Colonic mucosa (tissue), 4 donors: ENCODE measurements at places on chromosomes 12 and 14.

DNA sequence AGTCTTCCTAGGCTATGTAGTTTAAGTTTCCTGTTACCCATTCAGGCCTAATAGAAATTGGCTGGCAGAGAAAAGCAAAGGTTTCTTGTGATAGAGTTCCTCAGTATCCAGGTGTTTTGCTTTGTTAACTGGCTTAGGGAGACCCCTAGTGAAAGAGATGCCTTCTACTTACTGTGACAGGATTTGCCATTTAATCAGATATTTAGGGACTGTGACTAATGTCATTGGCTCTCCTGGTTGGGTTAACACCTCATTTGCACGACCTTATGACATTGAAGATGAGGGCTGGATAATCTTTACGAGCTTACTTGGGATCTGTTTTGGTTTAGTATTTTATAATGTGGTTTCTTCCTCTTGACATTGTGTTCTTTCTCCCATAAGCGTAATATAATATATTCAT, 5.8 kb downstream of the MON2 start:
- no peaks in the 10 kb centered on the region for H3K27me3 ChIP-seq
- no peaks in the 10 kb centered on the region for H3K36me3 ChIP-seq
- no peak overlapping the region for H3K27ac ChIP-seq
- peaks cover 13% of the 10 kb centered on the region for H3K4me1 ChIP-seq
- no peak overlapping the region for H3K4me3 ChIP-seq

DNA sequence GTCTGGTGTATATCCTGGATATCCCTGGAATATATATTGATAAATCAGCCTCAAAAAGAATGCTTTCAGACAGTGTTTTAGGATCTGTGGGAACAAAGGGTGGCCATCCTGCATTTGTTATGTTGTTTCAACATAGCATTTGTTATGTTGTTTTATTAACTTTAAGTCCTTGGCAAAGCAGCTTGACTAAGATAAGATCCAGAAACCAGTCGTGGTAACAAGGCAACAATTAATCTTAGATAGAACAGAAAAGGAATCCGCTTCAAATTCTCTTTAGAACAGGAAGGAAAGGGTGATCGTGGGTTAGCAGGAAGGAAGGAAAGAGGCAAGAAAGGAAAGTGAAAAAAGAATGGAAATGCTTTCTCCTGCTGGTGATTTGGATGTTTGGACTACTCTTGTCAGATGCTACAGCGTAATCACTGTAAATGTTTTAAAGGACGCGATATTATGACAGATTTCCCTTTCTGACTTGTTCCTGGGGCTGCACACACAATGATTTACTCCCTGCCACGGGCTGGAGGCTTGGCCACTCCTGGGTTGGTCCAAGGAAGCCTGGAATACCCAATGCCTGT, 443.3 kb downstream of the DPF3 start:
- no peak overlapping the region for H3K27ac ChIP-seq
- H3K27me3 ChIP-seq, result no peaks in the 10 kb centered on the region
- H3K4me3 ChIP-seq, result no peak overlapping the region
- DNase-seq, result no peak
- H3K4me1 ChIP-seq, result no peaks in the 10 kb centered on the region

- no peaks in the 10 kb centered on the region for H3K27me3 ChIP-seq
Measured at GRCh38 chr14:104702673-104703072, 13.3 kb downstream of the INF2 start.

- DNase-seq, result peak; percentile 58
- H3K4me3 ChIP-seq, result no peak overlapping the region
- no peaks in the 10 kb centered on the region for H3K36me3 ChIP-seq
- peaks cover 13% of the 10 kb centered on the region for H3K4me1 ChIP-seq
- peak overlapping the region; percentile 26 for H3K27ac ChIP-seq
Measured at GRCh38 chr14:34038358-34039057, 87.6 kb upstream of the EGLN3 start.

DNA sequence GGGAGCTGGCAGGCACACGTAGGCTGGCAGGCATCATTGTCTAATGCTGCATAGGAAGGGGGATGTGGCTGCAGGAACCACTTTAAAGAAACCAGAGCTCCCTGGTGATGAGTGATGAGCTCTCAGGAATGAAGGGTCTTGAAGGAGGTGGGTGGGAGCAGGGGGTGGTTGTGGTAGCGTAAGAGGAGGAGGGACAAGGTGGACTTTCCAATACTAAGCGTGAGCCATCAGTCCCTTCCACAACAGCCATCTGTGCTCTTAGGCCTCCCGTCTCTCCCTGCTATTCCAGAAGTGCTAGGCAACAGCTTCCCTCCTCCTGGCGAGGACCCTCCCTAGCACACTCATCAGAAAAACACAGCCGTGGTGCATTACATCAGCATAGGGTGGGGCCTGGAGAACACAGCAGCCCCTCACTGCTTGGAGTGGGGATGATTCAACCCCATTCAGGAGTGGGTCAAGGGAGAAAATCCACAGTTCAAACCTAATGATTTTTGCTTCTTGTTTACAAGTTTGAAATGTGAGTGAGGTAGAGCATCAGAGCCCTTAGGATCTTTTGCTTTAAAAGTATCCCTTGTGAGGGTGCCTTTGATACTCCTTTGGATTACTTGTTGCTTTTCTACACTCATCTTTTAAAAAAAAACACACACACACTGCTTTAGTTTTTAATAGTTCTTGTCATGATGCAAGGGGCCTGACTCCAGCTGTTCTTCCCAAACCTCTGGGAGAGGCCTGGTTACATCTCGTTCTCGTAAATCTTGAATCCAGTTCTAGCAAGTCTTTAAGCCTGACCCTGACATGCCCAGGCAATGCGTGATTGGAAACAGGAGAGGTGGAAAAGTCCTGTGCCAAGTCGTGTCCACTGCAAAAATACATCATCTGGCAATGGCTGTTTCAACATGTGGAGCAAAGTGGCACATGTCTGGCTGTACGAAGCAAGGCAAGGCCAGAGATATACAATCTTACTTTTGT, 356.4 kb upstream of the DDHD1 start:
- no peaks in the 10 kb centered on the region for H3K4me1 ChIP-seq
- H3K36me3 ChIP-seq, result no peaks in the 10 kb centered on the region
- H3K27ac ChIP-seq, result peak overlapping the region; percentile 11
- DNase-seq, result peak; percentile 44

DNA sequence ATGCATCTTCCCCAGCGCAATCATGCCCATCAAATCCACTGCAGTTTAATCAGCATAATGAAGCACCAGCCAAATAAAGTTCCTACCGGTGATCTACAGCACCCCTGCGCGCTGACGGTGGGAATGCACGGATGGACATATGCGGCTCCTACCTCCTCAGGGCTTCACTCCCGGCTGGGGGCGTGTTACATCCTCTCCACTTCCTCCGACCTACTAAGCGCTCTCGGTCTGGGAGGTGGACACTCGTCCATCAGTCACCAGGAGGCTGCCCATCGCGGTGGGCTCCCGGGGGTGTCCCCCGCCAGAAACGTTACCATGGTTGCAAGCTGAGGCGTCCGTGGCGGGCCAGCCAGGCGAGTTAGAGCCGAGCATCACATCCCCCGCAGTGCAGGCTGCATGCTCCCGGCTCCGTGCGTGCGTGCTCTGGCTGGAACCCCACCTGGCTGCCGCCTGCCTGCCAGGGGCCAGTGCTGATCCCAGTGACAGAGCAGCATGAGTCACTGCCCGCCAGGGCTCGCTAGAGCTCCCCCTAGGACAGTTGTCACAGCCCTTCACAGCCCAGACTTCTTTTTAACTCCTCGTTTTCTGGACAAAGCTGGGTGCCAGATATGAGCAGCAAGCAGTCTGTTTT, 73.0 kb downstream of the CIT start:
- no peak overlapping the region for H3K4me3 ChIP-seq
- no peak for DNase-seq
- no peaks in the 10 kb centered on the region for H3K27me3 ChIP-seq

- no peaks in the 10 kb centered on the region for H3K36me3 ChIP-seq
Measured at GRCh38 chr12:92424338-92424737, 278.5 kb upstream of the PLEKHG7 start.

DNA sequence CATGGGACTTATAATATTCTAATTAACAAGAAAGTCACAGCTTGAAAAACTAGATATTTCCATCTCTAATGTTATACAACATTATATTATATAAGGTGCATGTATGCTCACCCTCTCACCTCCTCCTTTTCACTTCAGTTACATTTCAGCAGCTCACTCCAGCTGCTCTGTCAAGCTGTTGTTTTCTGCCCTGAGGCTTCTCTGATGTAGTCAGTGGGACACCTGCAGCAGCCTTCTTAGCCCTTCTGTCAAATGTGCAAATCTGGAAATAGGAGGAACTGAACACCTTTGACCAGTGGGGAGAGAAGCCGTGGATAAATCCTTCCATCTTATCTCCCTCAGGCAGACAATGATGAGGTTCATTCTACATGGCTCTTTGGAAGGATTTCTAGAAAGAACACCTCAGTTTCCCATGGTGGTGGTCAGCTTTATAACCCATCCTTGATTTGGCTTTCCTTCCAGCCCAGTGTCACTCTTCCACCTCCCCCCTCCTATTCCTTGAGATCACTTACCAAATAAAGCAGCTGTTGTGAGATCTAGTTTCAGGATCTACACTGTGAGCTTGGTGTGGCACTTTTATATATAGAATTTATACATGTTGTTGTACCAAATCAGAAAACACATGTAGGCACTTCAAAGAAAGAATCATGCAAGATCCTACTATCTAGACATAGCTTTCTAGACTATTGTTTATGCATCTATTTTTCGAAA, 79.6 kb upstream of the STK38L start:
- DNase-seq, result no peak
- no peak overlapping the region for H3K27ac ChIP-seq
- no peaks in the 10 kb centered on the region for H3K27me3 ChIP-seq
- no peaks in the 10 kb centered on the region for H3K4me1 ChIP-seq
- no peak overlapping the region for H3K4me3 ChIP-seq
